Articular chondrocyte of knee joint (primary cell): ENCODE measurements at places on chromosomes 3 and 15. TPM values are rescaled to one million over a fixed set of nuclear protein-coding genes. Genes with fewer than 3 reads are reported as not detected.

Gene RTP3
- not detected in 2 replicates for total RNA-seq

Gene PRR23E
- total RNA-seq = not detected in 2 replicates

Gene IL20RB
- total RNA-seq = 0.65 and 0.91 TPM in 2 replicates

Gene PLSCR2
- 0.54 TPM in 1 of 2 replicates, not detected in the other for total RNA-seq

Gene FOXL2
- 0.11 and 0.13 TPM in 2 replicates for total RNA-seq

Gene PLEKHO2
- total RNA-seq = 60.5 and 76.0 TPM in 2 replicates

Gene NANOGP8
- 0.43 and 0.91 TPM in 2 replicates for total RNA-seq

Gene KIF7
- 21.9 and 22.0 TPM in 2 replicates for total RNA-seq

Gene CCDC33
- not detected in 2 replicates for total RNA-seq

Gene FSIP1
- 2.9 and 6.2 TPM in 2 replicates for total RNA-seq

Gene TTC23
- 26.9 and 32.6 TPM in 2 replicates for total RNA-seq

Gene CTXND1
- total RNA-seq = not detected in 2 replicates

Gene A4GNT
- total RNA-seq = not detected in 2 replicates

Gene IL1RAP
- total RNA-seq = 13.7 and 22.1 TPM in 2 replicates

Gene MORC1
- total RNA-seq = not detected in 2 replicates

Gene VPS33B
- total RNA-seq = 7.5 and 8.0 TPM in 2 replicates

Gene BOC
- total RNA-seq = 29.1 and 31.9 TPM in 2 replicates

Gene ALG1L2
- 0.91 TPM in 1 of 2 replicates, not detected in the other for total RNA-seq

Gene SLC2A2
- total RNA-seq = not detected in 2 replicates

Gene GOLGA6B
- not detected in 2 replicates for total RNA-seq

Gene SPSB4
- 0.43 and 1.4 TPM in 2 replicates for total RNA-seq

Gene WDR49
- total RNA-seq = 0.26 and 0.65 TPM in 2 replicates

Gene TMC3
- total RNA-seq = not detected in 2 replicates

Gene KCNMB3
- total RNA-seq = 1.3 and 2.9 TPM in 2 replicates

Gene TCTA
- total RNA-seq = 36.1 and 37.2 TPM in 2 replicates

Gene NR1I2
- 0.11 and 0.13 TPM in 2 replicates for total RNA-seq

Gene SPINK8
- not detected in 2 replicates for total RNA-seq

Gene SH3GL3
- total RNA-seq = 0.65 TPM in 1 of 2 replicates, not detected in the other

Gene FBXO40
- total RNA-seq = not detected in 2 replicates

Gene DCP1A
- total RNA-seq = 17.0 and 18.1 TPM in 2 replicates

Gene GABRA5
- under 0.01 and 0.22 TPM in 2 replicates for total RNA-seq

Gene ARPP21
- not detected in 2 replicates for total RNA-seq

Gene CFAP161
- 0.26 and 0.54 TPM in 2 replicates for total RNA-seq

Gene CFAP44
- 5.9 and 8.9 TPM in 2 replicates for total RNA-seq

Gene RLBP1
- total RNA-seq = not detected in 2 replicates

Gene C2CD4A
- 0.11 and 0.26 TPM in 2 replicates for total RNA-seq

Gene SLCO3A1
- 9.5 and 10.7 TPM in 2 replicates for total RNA-seq

Gene STAG1
- 82.8 and 83.4 TPM in 2 replicates for total RNA-seq
